ENCODE measurements at places on chromosomes 6 and 20.

DNA sequence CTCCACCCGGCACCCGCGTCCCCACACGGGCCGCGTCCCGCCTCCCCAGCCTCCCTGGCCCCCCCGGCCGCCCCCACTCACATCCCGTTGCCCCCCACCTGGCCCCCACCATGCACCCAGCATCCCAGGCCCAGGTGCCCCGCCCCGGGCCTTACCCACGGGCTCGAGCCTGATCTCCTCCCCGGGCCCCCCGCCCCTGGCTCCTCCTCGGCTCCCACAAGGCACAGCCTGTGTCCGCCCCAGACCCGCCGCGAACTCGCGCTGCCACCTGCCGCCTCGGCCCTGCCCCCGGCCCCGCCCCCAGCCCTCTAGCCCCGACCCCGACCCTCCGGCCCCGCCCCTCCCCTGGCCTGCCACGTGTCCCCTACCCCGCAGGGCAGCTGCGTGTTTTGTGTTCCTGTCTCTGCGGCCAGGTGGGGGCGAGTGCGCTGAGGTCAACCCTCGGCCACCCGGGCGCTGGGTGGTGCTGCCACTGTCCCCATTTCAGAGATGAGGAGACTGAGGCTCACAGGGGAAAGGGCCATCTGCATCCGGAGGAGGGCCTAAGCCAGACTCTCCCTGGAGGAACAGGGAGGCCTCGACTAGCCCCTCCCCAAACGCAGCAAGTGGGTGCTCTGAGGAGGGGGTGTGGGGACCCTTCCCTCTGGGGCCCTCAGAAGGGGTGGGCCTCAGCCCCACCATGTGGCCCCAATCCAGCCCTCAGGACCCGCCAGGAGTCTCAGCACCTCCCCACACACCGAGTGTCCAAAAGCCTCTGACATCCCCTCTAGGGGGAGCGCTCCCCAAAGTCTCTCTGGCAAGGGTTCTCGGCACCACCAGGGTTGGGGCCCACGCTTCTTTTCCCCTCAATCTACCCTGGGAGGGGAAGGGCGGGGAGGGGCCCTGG, 99.8 kb downstream of the TAF4 start:
- no peak for DNase-seq

GRCh38 chr20:44038681-44039123, 124.0 kb downstream of the TOX2 start:
- DNase-seq = no peak

DNA sequence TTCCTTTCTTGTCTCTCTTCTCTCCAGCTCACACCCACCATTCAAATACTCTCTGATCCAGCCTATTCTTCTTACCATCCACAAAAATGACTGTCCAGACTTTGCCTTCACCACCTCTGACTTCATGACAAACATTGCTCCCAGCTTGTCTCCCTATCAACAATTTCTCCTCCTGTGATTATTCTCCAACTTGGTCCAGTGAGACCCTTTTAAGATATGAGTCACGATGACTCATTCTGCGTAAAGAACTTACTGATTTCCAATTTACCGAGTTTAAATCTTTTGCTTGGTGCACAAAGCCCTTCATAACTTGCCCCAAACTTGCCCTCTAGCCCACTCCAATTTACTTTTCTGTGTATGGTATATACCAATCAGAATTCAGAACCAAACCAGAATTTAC, 833.2 kb downstream of the MAFB start:
- DNase-seq = no peak

- no peak for DNase-seq
These were observed 542.9 kb upstream of the IMPG1 start for GRCh38 chr6:76615395-76615794.

- DNase-seq = no peak
These were observed 9.7 kb upstream of the NPEPL1 start for GRCh38 chr20:58682656-58683531.

All from stimulated activated CD4-positive, alpha-beta T cell treated with anti-CD3 and anti-CD28 coated beads, TNF-alpha, amount 100 ng/mL, for 4 hours (primary cell).